ENCODE measurements at places on chromosomes 1 and 21. TPM values are rescaled to one million over a fixed set of nuclear protein-coding genes. Genes with fewer than 3 reads are reported as not detected.

DNA sequence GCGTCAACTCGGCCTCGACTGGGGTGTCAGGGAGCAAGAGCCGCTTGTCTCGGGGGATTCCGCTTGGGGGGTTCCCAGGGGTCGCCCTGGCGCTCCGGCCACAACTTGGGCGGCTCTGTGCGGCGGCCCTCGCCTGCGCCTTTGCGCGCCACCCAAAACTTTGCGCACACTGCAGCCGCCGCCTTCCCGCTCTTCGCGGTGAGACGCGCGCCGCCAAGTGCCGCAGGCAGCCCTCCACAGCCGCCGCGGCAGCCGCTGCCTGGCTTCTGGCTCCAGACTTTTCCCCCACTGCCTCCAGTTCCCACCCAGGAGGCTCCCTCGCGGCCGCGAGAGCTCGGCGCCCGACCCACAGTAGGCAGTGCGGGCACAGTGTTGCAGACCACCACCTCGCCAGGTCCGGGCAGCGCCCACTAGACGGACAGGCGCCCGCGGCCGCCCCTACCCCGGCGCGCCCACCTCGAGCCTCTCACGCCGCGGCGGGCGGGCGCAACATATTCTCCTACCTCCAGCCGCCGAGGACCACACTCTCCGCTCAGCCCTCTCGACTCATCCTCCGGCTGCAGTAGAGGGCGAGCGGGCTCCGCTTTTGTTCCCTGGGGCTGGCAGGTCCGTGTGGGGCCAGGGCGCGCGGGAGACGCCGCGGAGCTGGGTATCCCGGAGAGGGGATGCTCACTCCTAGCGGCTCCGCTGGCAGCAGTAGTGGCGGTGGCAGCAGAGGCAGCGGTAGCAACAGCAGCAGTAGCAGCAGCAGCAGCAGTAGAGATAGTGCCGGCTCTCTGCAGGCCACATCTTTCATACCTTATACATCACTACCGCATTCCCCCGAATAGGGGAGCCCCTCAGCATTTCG, 296.6 kb downstream of the OMA1 start:
- peak; percentile 76 for DNase-seq

GRCh38 chr21:44511219-44511937, 28.6 kb downstream of the KRTAP10-1 start:
- DNase-seq = peak; percentile 40

LRRC71 gene
- total RNA-seq = not detected

DNA sequence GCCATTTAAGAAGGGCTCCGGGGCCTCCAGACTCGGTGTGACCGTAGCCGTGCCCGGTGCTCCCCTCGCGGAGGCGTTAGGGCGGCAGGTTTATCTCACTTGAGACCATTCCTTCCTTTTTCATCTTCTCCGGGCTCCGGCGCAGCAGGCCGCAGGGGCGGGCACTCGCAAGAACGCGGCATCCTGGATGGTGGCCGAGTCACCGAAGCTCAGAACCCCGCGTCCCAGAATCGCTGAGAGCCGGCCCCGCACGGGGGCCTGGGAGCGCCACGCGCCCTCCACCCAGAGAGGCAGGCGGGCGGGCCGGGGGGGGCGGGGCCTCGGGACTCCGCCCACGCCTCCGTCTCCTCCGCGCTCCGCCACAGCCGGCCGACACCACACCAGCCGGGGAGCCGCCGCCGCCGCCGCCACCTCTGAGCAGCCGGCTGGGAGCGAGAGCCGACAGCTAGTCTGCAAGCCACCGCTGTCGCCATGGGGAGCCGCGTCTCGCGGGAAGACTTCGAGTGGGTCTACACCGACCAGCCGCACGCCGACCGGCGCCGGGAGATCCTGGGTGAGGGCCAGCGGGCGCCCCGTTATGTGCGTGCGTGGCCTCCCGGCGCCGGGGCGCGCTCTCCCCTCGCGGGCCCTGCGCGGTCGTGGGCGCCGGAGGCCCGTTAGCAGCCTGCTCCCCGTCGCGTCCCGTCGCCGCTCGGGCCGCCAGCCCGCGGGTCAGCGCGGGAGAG, at the start of gene DEGS1:
Gene DEGS1 (plus strand): TSS at position 375 of the 725 bp plus-strand sequence. CDS start 97 bp downstream, at position 472.
- DNase-seq = peak; percentile 99

- peak; percentile 90 for DNase-seq
These were observed 1.6 kb upstream of the LEFTY1 start for GRCh38 chr1:225890346-225891228.

GSTM1 gene
- total RNA-seq = not detected

- peak; percentile 69 for DNase-seq
These were observed 6.9 kb upstream of the PRDM16 start for GRCh38 chr1:3061981-3062615.

DNA sequence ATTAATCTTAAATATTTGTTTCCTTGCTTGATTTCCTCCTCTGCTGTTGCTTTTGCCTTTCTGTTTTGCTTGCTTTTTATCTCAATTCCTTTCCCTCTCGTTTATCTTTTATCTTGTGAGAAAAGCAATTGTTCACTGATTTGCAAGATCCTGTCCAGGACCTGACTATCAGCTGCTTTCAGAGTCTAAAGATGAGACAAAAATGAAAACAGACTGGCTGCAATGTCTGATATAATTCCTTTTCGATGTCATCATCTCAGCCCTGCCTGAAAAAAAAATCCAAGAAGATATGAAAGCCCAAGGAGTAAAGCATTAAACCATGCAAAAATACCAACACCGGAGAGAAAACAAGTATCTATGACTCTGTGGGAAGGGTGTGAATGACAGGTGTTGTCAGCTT, 225.5 kb downstream of the PATJ start:
- DNase-seq = no peak

TDRD10 gene
- total RNA-seq = 0.38 TPM

PGLYRP3 gene
- not detected for total RNA-seq

GRCh38 chr1:157319567-157319966, 181.4 kb upstream of the ETV3 start:
- no peak for DNase-seq

GRCh38 chr1:196433000-196433399, 175.2 kb downstream of the KCNT2 start:
- DNase-seq = no peak

GRCh38 chr1:119822406-119822805, 11.1 kb upstream of the REG4 start:
- DNase-seq = no peak

DNA sequence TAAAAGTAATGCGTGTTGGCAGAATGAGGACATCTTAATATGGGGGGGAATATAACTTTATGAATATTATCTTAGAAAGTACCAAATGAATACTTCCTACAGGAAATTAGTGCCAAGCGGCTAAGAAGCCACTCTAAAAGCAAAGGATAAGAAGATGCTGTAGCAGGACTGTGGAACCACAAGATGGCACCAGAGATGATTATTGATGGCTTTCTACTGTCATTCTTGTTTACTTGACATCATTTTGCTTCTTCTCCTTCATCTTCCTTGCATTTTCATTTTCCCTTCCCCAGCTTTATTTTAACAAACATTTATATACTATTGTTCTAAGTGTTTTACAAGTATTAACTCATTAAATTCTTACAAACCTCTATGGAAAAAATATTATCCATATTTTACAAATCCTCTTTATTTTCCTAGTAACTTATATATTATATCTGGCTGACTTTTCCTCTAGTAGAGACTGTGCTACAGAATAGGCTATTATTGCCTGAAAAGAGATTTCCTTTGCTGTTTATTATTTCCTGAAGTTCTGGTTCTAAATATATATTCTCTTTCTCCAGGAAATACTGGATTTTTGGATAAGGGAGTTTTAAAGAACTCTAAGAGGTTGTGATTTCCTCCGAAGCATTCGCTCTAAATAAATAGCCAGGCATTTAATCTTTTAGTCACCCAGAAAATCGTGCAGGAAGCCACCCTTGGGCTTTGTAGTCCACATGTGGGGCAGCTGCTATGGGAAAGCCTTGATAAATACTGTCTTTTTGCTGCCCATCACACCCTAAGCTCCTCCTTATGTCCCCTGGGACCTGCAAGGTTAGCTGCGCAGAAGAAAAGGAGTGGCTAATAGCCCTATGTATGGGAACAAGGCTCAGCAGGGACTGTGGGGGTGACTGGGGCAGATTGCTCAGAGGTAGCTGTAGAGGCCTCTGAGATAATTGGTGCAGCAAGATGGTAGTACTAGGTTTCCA, 69.8 kb downstream of the TPR start:
- peak; percentile 46 for DNase-seq

GRCh38 chr1:242178924-242179708, 180.2 kb upstream of the MAP1LC3C start:
- DNase-seq = peak; percentile 26

- DNase-seq = no peak
These were observed 10.7 kb upstream of the SDC3 start for GRCh38 chr1:30919025-30919881.

SDC3 gene
- total RNA-seq = 38.0 TPM

DNA sequence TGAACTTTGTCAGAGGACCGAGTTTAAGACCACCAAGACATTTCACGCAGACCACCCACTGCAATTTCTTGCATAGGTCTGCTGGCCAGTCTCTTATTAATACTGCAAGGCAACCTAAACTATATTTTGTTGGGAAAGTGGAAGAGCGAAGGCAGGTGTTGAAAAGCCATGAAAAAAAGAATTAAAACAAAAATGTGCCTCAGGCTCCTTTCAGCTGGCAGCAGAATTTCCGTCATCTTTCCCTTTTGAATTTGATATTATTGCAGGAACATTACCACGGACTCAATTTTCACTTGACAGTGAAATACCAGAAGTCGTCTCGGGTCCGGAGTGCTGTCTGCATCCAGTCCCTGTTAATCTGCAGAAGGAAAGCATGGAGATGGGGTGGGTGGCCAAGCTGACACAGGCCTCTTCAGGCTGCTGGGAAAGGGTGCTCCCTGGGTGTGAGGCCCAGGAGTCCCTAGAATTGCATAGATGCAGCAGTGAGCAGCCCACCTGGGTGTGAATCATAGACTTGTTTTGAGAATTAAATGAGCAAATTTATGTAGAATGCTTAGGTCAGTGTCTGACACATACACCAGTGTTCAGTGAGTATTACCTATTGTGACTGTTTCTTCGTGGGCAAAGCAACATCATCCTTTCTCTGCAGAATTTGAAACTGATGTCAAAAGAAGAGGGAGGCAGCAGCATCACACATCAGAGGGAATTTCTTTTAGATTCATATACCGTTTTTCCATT, 150.7 kb downstream of the PBX1 start:
- no peak for DNase-seq

DNA sequence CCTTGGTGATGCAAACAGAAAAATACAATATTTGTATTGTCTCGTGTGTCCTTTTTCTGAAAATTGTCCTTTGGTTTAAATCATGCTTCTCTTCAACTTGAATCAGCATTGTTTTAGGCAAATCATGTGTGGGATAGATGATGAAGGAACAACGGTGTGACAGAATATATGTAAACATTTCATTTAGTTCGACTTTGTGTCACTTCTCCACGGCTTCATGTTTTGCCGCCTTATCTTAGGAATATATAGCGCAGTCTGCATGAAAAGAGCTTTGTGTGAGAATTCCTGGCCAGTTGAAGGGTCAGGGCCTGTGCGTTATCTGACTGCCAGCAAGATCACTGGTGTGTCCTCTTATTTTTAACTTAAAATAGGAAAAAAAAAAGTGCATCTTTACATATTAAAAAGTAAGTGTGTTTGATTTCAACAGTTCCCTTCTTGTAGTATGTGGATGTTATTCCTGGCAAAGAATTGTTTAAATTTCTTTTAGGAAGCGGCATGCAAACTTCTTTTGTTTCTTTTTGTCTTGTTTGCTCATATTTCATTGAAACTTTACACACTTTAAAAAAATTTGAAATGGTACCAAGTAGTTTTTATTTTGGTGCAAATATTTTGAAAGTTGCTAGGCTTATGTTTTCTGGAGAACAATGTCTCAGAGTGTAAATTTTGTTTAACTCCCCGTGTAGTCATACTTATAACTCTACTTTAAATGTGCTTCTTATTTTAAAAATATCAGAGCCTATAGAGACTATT, 465.2 kb downstream of the USP25 start:
- DNase-seq = no peak

GRCh38 chr1:66712839-66713238, 39.4 kb upstream of the DYNLT5 start:
- no peak for DNase-seq

- no peak for DNase-seq
These were observed 283.9 kb downstream of the KCNT2 start for GRCh38 chr1:196324345-196324744.

GRCh38 chr21:29025328-29025713, 853 bp downstream of the USP16 start:
- peak; percentile 19 for DNase-seq

ARL8A gene
- total RNA-seq = 55.1 TPM

GRCh38 chr1:92037400-92037799, 7.6 kb downstream of the EPHX4 start:
- DNase-seq = no peak

KCNK2 gene
- 1.3 TPM for total RNA-seq

Data from H7 (cell line).